ENCODE measurements at places on chromosomes 3 and 15. TPM values are rescaled to one million over a fixed set of nuclear protein-coding genes. Genes with fewer than 3 reads are reported as not detected.

TMEM266 gene
- total RNA-seq = not detected

IL12A gene
- not detected for total RNA-seq

DNA sequence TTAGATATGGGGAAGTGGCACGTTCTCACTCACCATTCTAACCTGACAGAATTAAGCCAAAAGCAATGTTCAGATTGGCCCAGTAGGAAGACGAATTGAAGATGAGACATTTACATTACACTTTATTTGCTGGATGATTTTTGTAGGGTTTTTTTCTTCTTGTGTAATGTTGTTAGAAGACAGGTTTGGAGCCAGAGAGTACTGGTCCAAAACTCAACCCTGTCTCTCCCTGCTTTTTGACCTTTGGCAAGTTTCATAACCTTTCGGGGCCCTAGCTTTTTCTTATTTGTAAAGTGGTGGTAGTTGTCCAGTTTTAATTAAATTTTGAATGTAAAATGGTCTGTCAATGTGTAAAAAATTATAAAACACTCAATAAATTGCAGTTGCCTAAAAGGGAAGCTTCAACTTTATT lies 29.5 kb downstream of the PDE8A start:
- DNase-seq = no peak

DNA sequence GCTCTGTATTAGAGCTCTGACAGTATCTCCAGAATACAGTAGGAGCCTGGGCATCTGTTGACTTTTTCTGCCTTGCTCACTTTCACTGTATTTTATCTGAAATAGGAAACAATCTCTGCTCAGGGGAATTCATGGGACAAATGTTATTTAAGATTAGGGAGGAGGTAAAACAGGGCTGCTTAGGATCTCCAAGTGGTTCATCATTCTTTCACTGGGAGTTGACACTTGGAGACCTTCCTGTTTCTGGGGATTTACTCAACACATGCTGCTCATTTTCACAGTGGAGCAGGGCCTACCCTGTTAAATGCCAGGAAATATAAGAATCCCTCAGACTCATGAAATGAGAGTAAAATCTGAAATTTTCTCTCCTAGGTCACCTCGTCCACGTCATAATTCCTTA lies 185.5 kb downstream of the GAP43 start:
- DNase-seq = no peak

- DNase-seq = peak; percentile 74
Observed at GRCh38 chr3:56494679-56495322, 26.5 kb upstream of the ERC2 start.

RPUSD2 gene
- 11.3 TPM for total RNA-seq

GRCh38 chr3:71536376-71536965 lies 47.1 kb downstream of the FOXP1 start:
- no peak for DNase-seq

DNA sequence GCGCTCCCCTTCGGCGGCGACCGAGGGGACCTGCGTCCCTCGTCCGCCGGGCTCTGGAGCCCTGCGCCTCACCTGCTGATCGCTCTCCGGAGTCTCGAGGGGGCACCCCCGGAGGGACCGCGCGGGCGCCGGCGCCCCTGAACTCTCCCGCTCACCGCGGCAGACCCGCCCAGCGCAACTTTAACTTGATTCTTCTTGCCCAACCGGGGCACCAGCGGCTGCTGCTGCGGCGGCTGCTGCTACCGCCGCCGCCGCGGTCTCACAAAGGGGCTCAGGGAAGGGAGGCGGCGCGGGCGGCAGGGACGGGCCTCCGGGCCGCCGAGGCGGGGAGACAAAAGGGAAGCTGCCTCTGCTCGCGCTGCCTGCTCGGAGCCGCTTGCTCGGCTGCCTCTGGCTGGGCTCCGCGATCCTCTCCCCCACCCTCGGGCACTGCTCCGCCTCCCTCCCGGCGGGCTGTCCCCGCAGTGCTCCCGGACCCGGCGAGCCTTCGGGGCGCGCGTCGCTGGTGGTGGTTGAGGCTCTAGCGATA lies at the start of gene PPM1L:
PPM1L (plus strand) TSS at position 456 of the 529 bp plus-strand sequence.
- peak; percentile 66 for DNase-seq

MYL3 gene
- total RNA-seq = not detected

DNA sequence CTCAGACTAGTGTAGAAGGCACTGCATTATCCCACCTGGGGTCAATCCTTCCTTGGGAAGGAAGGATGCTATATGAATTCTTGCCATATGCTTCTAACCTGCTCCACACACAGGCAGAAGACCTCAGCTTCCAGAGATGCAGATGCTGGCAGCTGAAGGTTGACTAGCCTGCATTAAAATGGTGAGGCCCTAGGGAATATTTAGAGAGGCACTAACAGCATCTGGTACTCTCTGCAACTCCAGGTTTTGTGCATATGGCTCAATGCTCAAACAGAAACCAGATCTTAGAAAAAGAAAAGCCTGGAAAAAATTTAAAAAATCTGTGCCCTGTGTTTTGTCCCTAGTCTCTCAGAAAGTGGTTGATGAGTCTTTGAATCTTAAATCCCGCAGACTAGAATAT lies 56.0 kb upstream of the MYRIP start:
- DNase-seq = no peak

DNA sequence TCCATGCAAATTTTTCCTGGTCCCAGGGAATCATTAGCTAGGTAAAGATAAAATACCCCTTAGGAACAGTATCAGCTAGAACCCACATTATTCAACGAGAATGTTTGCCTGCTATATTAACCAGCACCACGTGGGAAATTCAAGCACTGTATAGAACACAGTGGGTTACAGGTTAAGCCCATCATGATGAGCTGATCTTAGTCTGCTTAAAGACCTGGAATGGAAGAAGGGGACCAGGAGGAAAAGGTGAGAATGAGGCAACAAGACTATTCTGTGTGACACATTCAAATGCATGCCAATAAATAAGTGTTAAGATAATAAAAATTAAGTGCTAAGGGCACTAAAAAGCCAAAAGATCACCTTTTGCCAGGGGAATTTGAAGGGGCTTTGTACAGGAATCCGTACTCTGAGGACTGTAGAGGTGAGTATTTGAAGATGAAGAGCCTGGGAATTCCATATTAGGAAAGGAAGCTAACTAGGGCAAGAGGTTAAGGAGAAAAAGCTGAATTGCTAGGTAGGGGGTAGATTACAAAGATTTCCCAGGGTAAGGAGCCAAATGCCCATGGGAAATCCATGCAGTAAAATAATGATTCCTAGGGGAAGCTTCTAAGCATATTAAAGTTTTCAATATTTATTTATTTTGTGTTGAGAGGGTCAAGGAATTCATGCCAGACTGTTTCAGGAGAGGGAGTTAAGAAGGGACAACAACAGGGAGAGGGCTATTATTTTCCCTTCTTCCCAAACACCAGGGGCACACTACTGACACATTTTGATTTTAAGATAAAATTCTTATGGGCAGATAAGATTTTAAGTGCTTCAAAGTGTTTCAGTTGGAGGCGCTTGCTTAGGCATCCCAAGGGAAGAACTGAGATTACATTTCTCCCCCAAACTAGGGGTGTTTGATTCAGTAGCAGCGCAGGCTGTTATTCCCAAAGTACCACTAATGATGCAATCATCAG lies 2.3 kb upstream of the MED12L start:
- no peak for DNase-seq

GRCh38 chr3:124774327-124774718 lies 44.1 kb downstream of the UMPS start:
- no peak for DNase-seq

- DNase-seq = no peak
Observed at GRCh38 chr3:86648087-86648486, 342.9 kb downstream of the VGLL3 start.

GRCh38 chr3:195601382-195601781 lies 17.6 kb upstream of the APOD start:
- no peak for DNase-seq

ARNT2 gene
- total RNA-seq = 0.19 TPM

- DNase-seq = no peak
Observed at GRCh38 chr3:109071350-109072142, 46.4 kb downstream of the MORC1 start.

DNA sequence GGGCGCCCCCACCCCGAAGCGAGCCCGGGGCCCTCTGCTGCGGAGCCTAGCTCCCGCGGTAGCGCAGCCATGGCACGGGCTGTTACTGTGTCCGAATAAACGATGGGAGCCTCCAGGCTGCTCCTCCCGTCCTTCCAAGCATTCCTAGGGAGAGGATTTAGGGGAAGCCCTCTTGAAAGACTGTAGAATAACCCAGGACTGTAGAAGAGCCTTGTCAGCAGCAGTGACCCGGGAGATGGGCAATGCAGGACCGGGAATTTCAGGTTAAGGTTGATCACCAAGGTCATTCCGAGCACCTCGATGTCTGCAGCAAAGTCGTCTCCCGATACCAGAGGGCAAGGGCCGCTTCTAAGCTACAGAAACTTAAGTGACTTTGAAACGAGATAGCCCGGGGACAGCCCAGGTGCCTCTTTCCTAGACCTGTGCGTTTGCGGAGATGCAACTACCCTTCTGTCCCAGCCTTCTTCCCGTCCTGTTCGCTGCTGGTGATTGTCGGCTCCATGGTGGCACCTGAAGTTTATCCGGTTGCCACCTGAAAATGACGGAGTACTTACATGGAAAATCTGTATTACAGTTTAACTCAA lies 753 bp upstream of the MYO5A start:
- DNase-seq = peak; percentile 30
